PC-9 (cell line): ENCODE measurements at places on chromosomes 16 and 17. TPM values are rescaled to one million over a fixed set of nuclear protein-coding genes. Genes with fewer than 3 reads are reported as not detected.

The OR1A1 gene
- total RNA-seq, result not detected in 2 replicates

The RND2 gene
- 0.26 and 0.43 TPM in 2 replicates for total RNA-seq

The NPIPA1 gene
- total RNA-seq, result 84.5 and 109 TPM in 2 replicates

The EIF4A3 gene
- total RNA-seq, result 114 and 125 TPM in 2 replicates

DNA sequence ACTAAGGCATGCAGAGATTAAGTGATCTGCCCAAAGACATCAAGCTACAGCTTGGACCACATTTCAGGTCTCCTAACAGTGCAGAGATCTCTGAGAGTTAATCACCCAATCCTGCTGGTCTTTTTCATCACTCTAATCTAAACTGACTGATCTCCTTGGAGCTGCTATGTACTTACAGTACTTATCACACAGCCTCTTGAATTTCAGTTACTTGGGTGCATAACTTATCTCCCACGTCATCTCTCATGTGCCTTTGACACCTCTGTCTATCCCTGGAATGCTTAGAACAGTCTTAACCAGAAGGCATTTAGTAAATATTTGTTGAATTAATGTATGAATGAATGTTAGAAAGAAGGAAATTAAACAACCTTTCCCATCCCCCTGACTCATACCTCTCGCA, 139.0 kb downstream of the SNX11 start:
- DNase-seq, result peak; percentile 87

DNA sequence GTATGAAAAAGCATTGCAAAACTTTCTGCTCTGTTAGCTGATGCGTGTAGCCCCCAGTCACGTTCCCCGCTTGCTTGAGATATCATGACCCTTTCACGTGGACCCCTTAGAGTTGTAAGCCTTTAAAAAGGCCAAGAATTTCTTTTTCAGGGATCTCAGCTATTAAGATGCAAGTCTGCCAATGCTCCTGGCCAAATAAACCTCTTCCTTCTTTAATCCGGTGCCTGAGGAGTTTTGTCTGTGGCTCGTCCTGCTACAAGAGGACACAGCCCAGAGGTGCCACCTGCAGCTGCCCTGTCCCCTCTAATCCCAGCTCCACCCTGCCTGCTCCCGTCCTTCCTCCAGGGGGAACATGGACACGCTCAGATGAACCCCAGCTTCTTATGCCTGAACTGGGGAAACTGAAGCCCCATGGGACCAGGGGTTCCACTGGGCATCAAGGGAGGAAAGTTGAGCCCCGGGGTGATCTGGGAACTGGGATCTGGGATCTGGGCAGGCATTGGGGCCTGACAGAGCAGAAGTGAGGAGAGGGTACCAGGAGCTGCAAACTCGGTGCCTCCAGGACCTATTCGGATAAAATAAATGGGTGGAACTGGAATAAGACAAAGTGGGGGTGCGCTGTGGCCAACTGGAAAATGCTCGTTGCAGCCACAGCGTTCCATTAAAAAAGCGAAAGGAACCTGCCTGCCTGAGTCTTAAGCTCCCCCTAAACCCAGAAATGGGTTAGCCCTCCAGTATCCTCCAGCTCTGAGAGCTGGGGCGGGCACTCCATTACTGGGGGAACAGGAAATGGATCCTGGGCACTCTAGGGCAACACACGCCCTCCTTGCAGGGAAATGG, 19.7 kb downstream of the QPRT start:
- no peak for DNase-seq

DNA sequence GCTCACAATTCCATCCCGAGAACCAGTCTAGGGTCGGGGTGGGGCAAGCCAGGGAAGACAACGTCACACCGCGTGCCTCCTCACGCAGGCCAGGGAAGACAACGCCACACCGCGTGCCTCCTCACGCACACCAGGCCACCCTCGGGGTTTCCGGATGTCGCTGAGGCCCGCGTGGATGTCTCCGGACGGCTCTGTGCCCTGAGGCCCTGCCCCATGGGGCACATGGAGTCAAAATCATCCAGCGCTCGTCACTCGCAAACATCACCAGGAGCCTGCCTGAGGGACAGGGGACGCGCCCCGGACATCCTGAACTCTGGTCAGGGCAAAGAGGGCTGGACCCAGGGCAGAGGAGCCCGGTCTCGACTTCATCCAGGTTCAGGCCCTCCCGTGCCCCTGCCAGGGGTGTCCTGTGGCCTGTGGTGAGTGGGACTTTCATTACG, 3.7 kb downstream of the TMEM204 start:
- no peak for DNase-seq

DNA sequence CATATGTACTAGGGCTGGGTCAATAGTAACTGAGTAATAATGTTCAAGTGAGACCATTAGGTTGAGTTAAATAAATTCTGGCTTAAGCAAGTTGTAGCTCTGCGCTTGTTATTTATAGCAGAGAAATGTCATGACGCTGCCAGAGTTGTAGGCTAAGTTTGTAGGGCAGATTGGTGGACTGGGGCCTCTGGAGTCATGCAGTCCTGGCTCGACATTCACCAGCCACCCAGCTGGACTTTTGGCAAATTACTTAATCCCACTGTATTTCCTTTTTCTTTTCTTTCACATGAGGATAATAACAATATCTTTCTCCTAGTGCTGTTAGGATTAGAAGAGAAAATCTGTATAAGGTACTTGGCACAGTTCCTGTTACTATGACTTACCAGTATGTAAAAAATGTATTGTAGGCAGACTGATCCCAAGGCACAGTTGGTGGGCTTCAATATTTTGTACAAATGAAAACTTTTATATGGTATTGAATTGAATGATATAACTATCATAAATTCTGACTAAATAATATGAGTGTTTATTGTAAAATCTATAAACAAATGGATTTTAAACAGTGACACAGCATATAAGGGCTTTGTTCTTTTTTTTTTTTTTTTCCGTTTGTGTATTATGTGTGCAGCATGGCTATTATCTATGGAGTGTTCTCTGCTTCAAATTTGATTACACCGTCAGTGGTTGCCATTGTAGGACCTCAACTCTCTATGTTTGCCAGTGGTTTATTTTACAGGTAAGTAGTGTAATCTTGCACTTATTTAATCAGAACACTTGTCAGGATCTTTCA, 2.6 kb downstream of the MFSD11 start:
- DNase-seq, result no peak

GRCh38 chr16:2154533-2155090, 970 bp upstream of the TRAF7 start:
- DNase-seq, result no peak

DNA sequence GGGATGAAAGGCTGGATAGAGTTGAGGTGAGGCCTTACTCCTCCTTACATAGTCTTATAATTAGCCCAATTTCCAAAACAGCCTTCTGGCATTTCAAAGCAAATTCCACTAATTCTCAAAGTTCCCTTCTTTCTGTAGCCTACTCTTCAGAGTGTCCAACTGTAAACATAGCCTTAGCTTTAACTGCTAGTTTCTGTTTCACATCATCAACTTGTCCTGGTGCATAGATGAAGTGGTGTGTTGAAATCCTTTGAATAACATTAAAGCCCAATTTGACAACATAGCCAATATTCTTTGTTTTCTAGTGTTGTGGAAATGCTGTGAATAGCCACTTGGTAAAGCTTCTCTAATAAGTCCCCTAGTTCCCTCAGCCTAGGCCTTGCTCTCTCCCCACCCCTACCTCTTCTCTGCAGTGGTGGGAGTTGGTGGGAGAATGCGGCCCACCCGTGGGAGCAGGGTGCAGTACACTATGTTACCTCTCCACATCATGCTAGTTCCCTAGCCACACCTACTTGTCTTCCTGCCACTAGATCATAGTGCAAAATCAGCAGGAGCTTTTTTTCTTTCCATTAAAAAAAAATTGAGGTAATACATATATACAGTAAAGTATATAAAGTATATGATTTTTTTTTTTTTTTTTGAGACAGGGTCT, 127.0 kb upstream of the HAS3 start:
- no peak for DNase-seq

GRCh38 chr17:83119987-83120864, 40.8 kb downstream of the METRNL start:
- DNase-seq, result no peak

DNA sequence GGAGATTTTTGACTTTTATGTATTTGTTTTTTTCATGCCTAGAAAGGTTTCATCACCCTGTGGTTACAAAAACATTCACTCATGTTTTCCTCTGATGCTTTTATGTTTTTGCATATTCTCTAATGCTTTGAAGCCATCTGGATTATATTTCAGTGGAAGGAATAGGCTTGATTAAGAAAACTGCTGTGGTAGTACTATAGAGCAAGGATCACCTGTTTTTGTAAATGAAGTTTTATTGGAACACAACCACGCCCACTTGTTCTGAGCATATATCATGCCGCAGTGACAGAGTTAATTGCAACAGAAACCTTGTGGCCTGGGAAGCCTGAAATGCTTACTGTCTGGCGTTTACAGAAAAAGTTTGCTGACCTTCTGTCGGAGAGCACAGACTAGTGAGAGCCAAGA, 11.5 kb downstream of the COX10 start:
- no peak for DNase-seq

DNA sequence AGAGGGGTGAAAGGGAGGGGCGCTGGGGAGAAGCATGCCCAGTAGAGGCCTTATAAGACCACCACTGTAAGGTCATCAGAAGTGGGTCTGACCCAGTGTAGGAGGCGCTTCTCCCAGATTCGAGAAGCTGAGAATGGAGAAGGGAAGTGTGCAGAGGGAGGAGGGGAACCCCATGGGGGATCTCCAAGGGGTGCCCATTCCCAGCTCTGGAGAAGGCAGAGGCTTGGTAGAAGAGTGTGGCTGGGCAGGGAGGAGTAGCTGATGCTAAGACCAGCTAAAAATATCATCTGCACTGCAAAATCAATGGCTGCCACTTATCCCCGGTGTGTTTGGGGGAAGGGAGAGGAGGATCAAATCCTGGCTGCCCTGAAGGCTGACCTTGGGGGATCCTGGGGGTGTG, 7.2 kb downstream of the NGFR start:
- no peak for DNase-seq

- no peak for DNase-seq
These were observed 39.1 kb upstream of the ADGRG1 start for GRCh38 chr16:57589374-57589773.

- no peak for DNase-seq
These were observed 7.5 kb downstream of the CTU2 start for GRCh38 chr16:88713568-88714419.

DNA sequence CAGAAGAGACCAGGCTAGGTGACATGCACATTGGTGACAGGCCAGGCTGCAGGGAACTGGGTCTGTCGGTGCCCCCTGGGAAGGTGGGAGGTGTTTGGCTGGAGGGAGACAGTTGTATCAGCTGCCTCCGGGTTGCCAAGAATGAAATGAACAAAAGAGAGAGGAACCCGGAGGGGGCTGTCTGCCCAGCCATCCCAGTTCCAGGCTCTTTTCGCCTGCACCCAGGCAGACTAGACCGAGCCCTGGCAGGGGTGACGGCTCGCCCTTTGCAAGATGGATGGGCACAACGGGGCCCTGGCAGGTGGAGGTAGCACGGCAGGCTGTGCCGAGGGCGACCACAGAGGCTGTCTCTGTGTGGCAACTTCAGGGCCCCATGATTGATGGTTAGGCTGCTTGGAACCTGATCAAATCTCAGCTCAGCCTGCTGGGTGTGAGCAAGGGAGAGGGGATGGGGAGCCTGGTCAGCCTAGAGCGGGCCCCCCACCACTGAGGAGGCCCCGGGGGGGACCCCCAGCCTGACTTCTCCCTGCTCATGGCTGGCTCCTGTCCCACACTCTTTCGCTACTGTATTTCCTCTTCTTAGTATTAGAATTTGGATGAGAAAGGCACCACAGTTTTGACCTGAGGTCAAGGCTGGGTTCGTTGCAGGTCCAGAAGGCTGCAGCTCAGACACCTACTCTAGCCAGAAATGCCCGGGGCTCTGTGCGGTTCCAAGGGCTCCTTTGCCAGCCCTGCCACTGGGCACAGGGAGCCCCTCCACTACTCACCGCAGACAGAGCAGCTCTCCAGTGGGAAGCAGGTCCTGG, 118.9 kb upstream of the CHMP6 start:
- no peak for DNase-seq

DNA sequence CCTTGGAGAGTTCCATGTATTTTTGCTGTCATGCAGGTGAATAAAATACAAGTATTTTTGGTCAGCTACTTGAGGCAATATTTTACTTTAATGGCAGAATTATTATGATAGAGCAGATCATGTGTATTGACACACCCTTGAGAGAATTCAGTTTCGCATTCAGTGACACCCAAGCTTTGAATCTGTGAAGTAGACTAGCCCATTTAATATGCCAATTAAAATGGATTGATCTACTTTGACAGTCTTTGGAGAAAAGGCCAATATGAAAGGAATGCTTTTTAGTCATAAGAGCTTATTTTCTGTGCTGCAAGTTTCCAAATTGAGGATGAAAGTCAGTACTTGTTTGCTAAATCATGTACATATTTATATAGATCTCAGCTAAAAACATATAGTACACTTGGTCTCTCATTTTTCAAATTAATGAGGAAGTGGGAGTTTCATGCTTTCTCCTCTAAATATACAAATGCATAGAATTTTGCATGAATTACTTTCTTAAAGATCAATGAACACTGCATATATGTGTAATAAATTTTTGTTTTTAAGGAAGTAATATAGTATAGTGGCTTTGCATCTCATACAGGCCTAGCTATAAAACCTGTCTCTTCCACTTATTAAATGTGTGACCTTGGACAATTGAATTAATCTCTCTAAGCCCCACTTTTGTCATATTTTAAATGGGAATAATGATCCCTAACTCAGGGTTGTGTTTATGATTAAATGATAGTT, 161.5 kb downstream of the PHKB start:
- DNase-seq, result no peak

DNA sequence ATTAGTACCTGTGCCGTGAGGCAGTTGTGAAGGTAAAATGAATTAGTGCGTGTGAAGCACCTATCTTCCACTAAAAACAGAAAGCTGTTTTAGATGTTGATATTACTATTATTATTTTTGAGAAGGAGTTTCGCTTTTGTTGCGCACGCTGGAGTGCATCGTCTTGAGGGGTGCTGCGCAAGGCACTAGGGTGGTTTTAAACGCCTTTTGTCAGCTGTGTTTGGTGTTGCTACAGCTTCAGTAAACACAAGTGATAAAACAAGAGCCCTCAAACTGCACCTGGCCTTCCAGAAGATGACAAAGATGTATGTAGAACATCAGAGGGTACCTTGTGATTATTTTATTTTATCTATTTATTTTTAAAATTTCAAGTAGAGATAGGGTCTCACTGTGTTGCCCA, 38.2 kb downstream of the PLCG2 start:
- DNase-seq, result no peak

GRCh38 chr17:38892620-38893019, 22.8 kb downstream of the LASP1 start:
- DNase-seq, result no peak

GRCh38 chr16:4465977-4466779, 8.2 kb downstream of the NMRAL1 start:
- no peak for DNase-seq

- DNase-seq, result no peak
These were observed 61.9 kb downstream of the KLHDC4 start for GRCh38 chr16:87703835-87704375.

DNA sequence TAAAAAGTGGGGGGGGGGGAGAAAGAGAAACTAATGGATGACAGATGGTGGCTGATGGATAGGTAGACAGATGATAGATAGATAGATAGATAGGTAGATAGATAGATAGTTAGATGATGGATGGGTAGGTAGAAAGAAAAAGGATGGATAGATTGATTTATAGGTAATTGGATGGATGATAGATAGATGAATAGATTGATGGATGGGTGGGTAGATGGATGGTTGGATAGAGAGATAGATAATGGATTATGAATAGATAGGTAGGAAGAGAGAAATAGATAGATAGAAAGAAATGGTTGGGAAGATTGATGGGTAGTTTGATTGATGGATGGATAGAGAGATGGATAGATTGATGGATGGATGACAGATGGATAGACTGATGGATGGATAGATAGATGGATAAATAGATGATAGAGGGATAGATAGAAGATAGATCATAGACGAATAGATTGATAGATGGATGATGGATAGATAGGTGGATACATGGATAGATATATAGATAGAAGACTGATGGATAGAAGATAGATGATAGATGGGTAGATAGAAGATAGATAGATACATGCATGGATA, 337.1 kb downstream of the C16orf95 start:
- DNase-seq, result no peak
